ENCODE measurements at places on chromosomes 5 and 9.

DNA sequence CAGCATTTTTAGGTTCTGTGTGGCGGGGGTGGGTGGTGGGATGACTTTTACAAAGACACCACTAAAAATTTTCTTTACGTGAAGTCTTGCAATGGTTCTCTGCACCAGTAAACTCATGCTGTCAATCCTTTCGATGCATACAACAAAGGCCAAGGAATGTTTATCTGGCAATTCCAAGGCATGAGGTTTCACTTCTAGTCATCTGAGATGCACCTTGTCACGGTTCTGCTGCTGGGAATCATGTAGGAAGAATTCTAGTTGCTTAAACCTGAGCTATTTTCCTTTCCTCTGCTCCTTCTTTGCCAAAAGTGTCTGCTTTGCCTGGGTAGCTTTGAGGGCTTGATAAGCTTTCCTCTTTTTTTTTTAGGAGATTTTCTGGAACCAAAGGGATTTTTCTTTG lies 1204.5 kb upstream of the SEMA6A start:
- DNase-seq, result no peak

GRCh38 chr9:130206579-130206978 lies 34.4 kb downstream of the NCS1 start:
- no peak for DNase-seq

- DNase-seq, result no peak
These were observed 183.5 kb downstream of the CDK5RAP2 start for GRCh38 chr9:120396418-120396817.

GRCh38 chr5:136051486-136052220 lies 22.9 kb downstream of the TGFBI start:
- no peak for DNase-seq

GRCh38 chr9:2722715-2723114 lies 5.4 kb downstream of the KCNV2 start:
- no peak for DNase-seq
